ENCODE measurements at places on chromosomes 4 and X. TPM values are rescaled to one million over a fixed set of nuclear protein-coding genes. Genes with fewer than 3 reads are reported as not detected.

The NDST3 gene
- 0.31 TPM for total RNA-seq

The IL3RA gene
- total RNA-seq = not detected

The INTS6L gene
- 21.9 TPM for total RNA-seq

The APELA gene
- 153 TPM for total RNA-seq

The SCD5 gene
- 1.5 TPM for total RNA-seq

The BEND2 gene
- total RNA-seq = not detected

The AR gene
- total RNA-seq = 13.4 TPM

The PNMA6F gene
- 0.83 TPM for total RNA-seq

The HELT gene
- not detected for total RNA-seq

The MMRN1 gene
- not detected for total RNA-seq

The HSD17B11 gene
- total RNA-seq = 14.8 TPM

The WFS1 gene
- total RNA-seq = 45.4 TPM

The MAGEA4 gene
- 2.8 TPM for total RNA-seq

The INTU gene
- 17.0 TPM for total RNA-seq

The PHKA1 gene
- total RNA-seq = 7.5 TPM

The MAGEA2 gene
- total RNA-seq = 0.50 TPM

The EDA2R gene
- total RNA-seq = 7.0 TPM

The EDNRA gene
- total RNA-seq = 4.5 TPM

The ARHGAP6 gene
- total RNA-seq = 0.59 TPM

The PLAC8 gene
- 1.9 TPM for total RNA-seq

The IBSP gene
- total RNA-seq = not detected

The TMSB15B gene
- 6.8 TPM for total RNA-seq

The DRP2 gene
- total RNA-seq = 0.39 TPM

The GYPB gene
- not detected for total RNA-seq

The NSDHL gene
- 32.0 TPM for total RNA-seq

The CSN1S1 gene
- total RNA-seq = not detected
